Pancreas (tissue), 10 donors: ENCODE measurements at places on chromosomes 2 and 18. TPM values are rescaled to one million over a fixed set of nuclear protein-coding genes. Genes with fewer than 3 reads are reported as not detected.

Gene ALPG
- not detected for polyA plus RNA-seq

Gene PCARE
- polyA plus RNA-seq: 0.05 TPM

Gene CHRNG
- not detected for polyA plus RNA-seq

- peak; percentile 79 for DNase-seq
Measured at GRCh38 chr2:37324536-37324785, 172 bp downstream of the PRKD3 start.

- no peak for DNase-seq
Measured at GRCh38 chr18:27685091-27685490, 491.8 kb downstream of the CDH2 start.

Gene FBXO15
- 1.3 TPM for polyA plus RNA-seq

GRCh38 chr2:217394510-217395351, 534.9 kb upstream of the TNP1 start:
- no peak for DNase-seq

Gene UGT1A1
- polyA plus RNA-seq: not detected

DNA sequence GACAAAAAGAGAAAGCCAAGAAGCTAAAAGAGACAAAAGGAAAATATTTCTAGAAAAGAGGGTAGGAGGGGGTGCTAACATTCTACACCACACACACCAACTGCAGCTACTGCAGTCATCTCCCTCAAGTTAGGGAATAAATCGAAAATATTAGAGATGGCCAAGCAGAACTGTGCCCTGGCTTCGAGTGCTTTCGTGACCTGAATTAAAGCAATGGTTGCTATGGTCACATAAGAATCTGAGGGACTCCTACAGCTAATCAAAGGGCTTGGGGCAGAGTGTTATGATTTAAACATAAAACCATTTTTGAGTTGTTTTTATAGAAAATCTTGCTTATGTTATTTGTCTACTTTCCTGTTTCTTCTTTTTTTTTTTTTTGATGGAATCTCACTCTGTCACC, 159.6 kb upstream of the HNRNPA3 start:
- no peak for DNase-seq

DNA sequence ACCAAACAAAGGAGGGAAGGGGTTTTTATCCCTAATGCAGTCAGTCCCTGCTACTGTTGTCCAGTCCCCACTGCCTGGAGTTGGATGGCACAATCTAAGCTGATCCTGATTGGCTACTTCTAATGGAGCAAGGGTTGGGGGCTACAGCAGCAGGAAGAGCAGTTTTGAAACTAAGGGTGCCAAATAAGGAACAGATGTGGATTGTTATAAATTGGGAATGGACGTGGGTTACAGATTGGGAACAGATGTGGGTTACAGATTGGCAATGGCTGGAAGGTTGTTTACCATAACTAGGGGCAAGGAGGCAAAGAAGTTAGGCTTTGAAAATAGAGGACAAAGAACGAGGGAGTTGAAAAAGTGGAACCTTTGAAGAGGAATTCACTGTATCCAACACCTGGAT, 16.0 kb upstream of the PROM2 start:
- no peak for DNase-seq

Gene NDUFV2
- 115 TPM for polyA plus RNA-seq

DNA sequence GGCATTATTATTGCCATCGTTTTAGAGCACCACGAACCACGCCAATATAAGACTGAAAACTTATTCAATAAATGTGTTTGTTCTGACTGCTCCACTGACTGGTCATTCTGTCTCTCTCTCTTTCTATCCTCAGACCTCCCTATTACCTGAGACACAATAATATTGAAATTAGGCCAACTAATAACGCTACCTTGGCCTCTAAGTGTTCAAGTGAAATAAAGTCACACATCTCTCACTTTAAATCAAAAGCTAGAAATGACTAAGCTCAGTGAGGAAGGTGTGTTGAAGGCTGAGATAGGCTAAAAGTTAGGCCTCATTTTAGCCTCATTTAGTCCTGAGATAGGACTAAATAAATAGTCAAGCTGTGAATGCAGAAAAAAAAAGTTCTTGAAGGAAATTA, 38.8 kb downstream of the G6PC2 start:
- DNase-seq: no peak

DNA sequence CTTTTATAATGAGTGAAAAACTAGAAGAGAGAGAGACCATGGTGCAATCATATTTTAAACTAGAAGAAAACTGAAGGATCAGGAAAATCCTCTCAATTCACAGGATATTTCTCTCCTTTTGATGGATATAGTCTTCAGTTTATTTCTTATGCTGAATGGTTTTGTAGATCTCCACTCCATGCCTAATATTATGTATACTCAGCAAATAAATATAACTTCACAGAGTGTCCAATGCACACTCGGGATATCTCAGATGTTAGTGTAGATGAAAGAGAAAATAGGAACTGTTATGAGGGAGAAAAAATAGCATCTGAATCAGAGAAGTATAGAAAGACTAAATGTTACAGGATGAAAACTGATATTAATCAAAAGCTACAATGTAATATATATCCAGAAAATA, 1324.5 kb upstream of the PIK3C3 start:
- no peak for DNase-seq

Gene SLC4A3
- 10.2 TPM for polyA plus RNA-seq

DNA sequence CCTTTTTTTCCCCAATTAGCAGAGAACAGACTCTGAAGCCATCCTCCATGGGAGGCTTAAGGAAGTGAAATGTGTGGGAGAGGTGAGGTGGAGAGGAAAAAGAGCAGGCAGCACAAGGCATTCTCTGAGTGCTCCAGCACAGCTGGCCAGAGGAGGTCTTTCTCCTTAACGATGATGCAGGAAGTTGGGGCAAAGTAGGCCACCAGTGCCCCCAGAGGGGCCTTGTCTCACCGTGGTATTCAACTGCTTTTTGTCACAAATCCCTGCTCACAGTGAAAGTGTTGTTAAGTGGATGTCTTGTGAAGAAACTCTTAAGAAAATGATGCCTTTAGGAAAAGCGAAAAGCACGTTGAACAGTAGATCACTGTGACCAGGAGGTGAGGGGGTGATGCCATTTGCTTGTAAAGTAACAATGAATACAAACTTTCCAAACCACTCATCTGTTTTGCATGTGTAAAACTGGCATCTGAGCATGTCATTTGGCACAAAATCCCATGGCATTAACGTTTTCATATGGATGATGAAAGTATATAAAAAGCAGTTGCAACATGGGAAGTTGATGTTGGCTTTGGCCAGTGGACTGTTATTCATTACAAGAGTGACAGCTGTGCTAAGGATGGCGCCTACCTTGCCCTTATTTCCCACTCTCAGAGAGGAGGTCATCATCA, 49.2 kb upstream of the CDC42EP3 start:
- no peak for DNase-seq

Gene ABCG5
- polyA plus RNA-seq: not detected
